ENCODE measurements at places on chromosomes 7 and 10. TPM values are rescaled to one million over a fixed set of nuclear protein-coding genes. Genes with fewer than 3 reads are reported as not detected.

The MUC12 gene
- total RNA-seq: 5.9 TPM

DNA sequence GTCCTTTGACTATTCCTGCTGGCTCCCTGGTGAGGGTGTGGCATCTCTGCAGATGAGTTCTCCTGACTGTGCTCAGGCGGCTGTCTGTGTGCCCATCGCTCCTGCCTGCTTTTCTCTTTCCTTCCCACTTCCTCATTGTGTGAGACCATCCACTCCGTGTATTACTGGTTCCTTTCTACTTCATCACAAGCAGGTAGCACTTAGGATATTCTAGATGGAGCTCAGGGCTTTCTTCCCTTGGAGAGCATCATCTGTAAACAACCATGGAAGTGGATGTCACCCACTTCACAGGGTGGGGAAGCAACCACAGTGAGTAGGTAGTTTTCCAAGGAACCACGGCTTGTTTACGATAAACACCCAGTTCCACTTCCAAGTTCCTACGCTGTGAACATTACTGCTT is 15.7 kb downstream of the DNAJB6 start:
- H3K27me3 ChIP-seq: no peaks in the 10 kb centered on the region
- peaks cover 24% of the 10 kb centered on the region for H3K36me3 ChIP-seq
- no peak for DNase-seq
- H3K4me1 ChIP-seq: no peaks in the 10 kb centered on the region
- no peak overlapping the region for H3K4me3 ChIP-seq

GRCh38 chr7:139844779-139845442 is 15.8 kb downstream of the TBXAS1 start:
- H3K4me1 ChIP-seq: peaks cover 9% of the 10 kb centered on the region
- no peak for DNase-seq
- no peaks in the 10 kb centered on the region for H3K27me3 ChIP-seq
- H3K27ac ChIP-seq: no peak overlapping the region

The IKZF1 gene
- total RNA-seq: 0.44 TPM

GRCh38 chr10:44294726-44295412 is 90.0 kb downstream of the CXCL12 start:
- H3K27ac ChIP-seq: no peak overlapping the region
- H3K27me3 ChIP-seq: peaks cover 16% of the 10 kb centered on the region
- H3K36me3 ChIP-seq: no peaks in the 10 kb centered on the region
- no peak for DNase-seq

DNA sequence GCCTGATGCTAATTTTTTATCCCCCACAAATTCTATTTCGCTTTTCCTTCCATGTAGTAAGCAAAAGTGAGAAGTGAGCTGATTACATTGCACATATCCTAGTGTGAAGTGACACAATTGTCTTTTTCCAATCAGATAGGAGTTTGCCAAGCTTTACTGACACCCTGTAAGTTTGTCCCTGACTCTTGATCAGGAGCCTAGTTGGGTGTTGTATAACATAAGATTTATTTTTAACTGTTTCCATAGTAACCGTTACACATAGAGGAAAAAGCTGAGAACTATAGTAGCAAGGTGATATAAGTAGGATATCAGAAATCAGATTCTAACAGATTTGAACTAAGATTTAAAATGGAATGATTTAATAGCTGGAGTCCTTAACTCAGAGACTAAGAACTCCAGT is 31.2 kb downstream of the EXOC4 start:
- no peak overlapping the region for H3K4me3 ChIP-seq
- peaks cover 17% of the 10 kb centered on the region for H3K36me3 ChIP-seq
- no peaks in the 10 kb centered on the region for H3K4me1 ChIP-seq
- H3K27ac ChIP-seq: no peak overlapping the region

The SPDYE2B gene
- total RNA-seq: not detected

- peak overlapping the region; percentile 79 for H3K27ac ChIP-seq
- H3K4me3 ChIP-seq: peak overlapping the region; percentile 82
- no peaks in the 10 kb centered on the region for H3K4me1 ChIP-seq
- peaks cover 14% of the 10 kb centered on the region for H3K27me3 ChIP-seq
- no peak for DNase-seq
- no peaks in the 10 kb centered on the region for H3K36me3 ChIP-seq
Measured at GRCh38 chr10:91410638-91411371, 661 bp downstream of the HECTD2 start.

DNA sequence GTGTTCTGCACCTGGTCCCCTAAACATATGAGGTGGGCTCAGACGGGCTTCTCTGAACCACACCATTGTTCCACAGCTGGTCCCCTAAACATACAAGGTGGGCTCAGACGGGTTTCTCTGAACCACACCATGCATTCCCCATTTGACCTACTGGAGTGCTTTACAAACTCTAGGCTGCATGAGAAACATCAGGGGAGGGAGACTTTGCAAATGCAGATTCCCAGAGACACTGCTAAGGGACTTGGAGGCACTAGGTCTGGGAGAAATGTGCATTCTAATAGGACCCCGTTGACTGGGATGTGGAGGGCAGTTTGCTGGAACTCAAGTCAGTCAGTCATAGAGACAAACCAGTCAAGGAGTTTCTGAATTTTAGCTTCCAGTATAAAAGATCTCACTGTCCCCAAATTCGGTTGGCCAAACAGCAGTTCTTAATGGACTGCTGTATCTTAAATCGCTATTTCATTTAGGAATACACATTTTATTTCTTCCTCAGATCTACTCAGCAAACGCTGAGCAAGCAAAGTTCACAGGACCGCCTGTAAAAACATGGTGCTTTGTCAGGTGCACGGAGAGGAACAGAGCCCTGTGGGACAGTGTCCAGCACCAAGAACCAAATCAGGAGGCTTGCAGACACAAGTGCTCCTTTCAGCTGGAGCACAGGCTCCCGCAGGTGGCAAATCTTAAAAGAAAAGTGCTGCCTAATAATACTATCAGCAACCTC is 198.8 kb downstream of the SFMBT2 start:
- no peak overlapping the region for H3K27ac ChIP-seq
- H3K36me3 ChIP-seq: no peaks in the 10 kb centered on the region
- no peaks in the 10 kb centered on the region for H3K4me1 ChIP-seq
- no peak for DNase-seq
- no peak overlapping the region for H3K4me3 ChIP-seq

- H3K27ac ChIP-seq: no peak overlapping the region
- H3K4me3 ChIP-seq: no peak overlapping the region
- DNase-seq: no peak
- H3K27me3 ChIP-seq: no peaks in the 10 kb centered on the region
- H3K4me1 ChIP-seq: peaks cover 3% of the 10 kb centered on the region
Measured at GRCh38 chr7:78296644-78297371, 498.2 kb downstream of the PHTF2 start.

The MMD2 gene
- total RNA-seq: not detected

The PON3 gene
- total RNA-seq: not detected

DNA sequence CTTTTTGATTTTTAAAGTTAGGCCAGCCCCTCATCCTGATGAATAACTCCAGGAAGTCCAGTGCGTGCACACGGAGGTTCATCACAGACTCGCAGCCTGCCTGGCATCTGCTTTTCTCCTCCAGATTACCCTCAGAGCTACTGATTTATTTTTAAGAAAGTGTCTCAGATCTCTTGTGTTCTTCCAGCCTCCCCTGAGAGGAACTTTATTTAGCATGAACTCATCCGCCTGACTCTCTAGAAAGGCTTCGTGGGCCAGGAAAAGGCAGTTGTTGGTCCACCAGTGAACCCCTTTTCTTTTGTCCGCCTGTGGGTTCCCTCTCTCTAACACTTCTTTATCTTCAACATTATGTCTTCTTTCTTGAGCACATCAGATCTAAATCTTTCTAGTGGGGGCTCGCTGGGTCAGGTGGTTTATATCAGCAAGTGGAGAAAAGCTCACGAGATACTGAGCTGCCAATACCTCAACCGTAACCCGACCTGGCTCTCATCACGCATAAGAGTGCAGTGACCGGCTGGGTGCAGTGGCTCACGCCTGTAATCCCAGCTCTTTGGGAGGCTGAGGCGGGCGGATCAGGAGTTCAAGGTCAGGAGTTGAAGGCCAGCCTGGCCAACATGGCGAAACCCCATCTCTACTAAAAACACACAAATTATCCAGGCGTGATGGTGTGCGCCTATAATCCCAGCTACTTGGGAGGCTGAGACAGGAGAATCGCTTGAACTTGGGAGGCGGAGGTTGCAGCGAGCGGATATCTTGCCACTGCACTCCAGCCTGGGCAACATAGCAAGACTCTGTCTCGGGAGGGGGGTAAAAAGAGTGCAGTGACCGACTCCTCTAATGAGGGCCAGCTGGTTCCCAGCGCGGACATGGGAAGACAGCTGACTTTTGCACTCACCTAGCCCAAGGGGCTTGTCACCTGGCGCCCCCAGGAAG is 162.3 kb downstream of the CCDC3 start:
- H3K36me3 ChIP-seq: no peaks in the 10 kb centered on the region
- H3K27ac ChIP-seq: no peak overlapping the region
- H3K4me1 ChIP-seq: peaks cover 7% of the 10 kb centered on the region
- H3K4me3 ChIP-seq: no peak overlapping the region

The MYH16 gene
- not detected for total RNA-seq

DNA sequence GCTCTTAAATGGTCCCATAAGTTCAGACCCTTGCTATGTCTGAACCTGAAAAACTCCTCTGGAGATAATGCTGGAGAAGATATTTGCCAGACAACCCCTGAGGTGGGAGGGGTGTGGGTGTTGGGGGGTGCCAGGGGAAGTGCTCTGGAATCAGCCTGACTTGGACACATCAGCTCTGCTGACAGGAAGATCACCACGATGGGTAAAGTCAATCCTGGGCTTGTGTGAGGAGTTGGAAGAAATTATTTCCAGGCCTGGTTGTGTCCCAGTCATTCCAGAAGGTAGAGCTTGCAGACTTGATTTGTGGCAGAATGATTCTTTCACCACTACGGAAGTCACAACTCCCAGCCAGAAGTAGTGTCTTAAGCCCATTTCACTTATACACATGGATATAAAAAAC is 60.3 kb upstream of the UNC5B start:
- H3K36me3 ChIP-seq: no peaks in the 10 kb centered on the region
- no peak for DNase-seq
- no peaks in the 10 kb centered on the region for H3K27me3 ChIP-seq
- H3K4me3 ChIP-seq: no peak overlapping the region
- H3K4me1 ChIP-seq: no peaks in the 10 kb centered on the region
- no peak overlapping the region for H3K27ac ChIP-seq

- H3K4me1 ChIP-seq: peaks cover 12% of the 10 kb centered on the region
- H3K4me3 ChIP-seq: peak overlapping the region; percentile 84
- no peak for DNase-seq
- H3K27me3 ChIP-seq: peaks cover 21% of the 10 kb centered on the region
Measured at GRCh38 chr10:60731134-60731885, 47.0 kb upstream of the CDK1 start.

DNA sequence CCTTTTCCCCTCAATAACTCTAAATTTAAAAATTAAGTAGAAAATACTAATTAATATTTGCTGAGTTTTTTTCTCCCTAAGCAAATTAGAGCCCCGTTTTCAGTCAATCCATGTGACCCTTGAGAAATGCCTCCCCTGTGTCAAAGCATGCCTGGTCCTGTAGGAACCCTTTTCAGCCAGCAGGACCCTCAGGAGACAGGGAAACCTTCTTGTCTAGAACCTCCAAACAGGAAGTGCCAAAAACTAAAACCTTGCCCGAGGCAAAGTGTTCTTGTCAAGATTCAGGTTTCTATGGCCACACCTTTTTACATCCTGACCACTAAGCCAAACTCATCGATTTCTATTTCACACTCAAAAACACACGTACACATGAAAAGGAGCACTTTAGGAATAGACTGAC is 60.1 kb upstream of the NFE2L3 start:
- H3K36me3 ChIP-seq: no peaks in the 10 kb centered on the region
- no peak overlapping the region for H3K4me3 ChIP-seq
- no peak overlapping the region for H3K27ac ChIP-seq
- peak; percentile 59 for DNase-seq

The GPR37 gene
- total RNA-seq: 94.8 TPM

DNA sequence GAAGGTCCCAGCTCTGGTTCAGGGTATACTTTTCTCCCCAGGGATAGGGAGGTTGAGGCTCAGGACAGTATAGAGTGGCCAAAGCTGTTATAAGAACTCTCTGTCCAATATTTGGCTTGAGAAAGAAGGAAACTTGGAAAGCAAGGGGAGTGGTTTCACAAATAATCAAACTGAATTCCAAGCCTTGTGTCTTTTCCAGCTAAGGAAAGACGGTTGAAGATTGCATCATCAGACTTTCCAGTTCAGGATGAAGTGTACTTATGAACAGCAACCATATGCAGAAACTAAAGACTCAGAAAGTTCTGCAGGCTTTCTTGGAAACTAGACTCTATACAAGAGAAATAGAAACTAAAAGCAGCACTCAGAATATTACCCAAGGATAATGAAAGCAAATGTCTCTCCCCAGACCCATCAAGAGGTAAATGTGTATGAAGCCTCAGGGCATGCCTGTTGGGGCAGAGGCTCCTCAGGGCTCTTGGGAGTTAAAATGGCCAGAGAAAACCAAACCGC is 46.4 kb downstream of the RAMP3 start:
- no peaks in the 10 kb centered on the region for H3K36me3 ChIP-seq
- H3K27me3 ChIP-seq: peaks cover 8% of the 10 kb centered on the region
- H3K4me3 ChIP-seq: no peak overlapping the region
- H3K27ac ChIP-seq: no peak overlapping the region
- no peak for DNase-seq
- H3K4me1 ChIP-seq: no peaks in the 10 kb centered on the region

The GJD4 gene
- total RNA-seq: not detected

The CAV2 gene
- total RNA-seq: 5.6 TPM

DNA sequence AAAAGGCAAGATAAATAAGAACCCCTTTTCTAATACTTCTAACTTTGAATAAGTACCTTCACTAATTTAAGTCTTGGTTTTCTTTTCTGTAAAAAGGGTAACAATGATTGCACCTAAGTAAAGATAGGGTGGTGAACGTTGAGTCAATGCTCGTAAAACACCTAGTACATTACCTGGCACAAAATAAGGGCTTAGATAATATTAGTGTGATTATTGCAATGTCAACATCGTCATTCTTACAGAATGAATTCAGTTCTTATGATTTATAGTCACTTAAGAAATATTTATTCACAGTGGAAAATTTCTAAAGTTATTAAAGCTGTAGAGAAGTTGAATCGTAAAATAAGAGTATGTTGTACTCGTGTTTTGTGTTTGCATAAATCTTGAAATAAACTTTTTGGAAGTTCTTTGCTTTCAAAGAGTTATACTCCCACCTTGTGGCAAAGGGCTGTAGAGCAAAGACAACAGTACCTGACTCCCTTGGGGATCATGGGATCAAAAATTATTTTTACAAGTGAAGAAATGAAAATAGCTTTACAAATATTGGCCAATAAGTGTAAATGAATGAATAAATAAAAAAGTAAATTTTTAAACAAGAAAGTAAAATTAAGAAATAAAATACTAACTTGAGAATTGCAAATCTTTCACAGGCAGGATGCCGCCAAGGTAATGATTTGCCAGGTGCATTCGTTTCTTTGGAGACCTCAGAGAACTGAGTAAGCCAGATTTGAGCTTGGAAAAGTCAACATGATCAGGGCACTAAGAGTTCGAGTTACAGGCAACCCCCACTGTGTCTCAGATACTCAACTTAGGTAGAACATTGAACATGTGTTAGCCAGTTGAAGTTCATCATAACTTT is 285.8 kb upstream of the CACNA2D1 start:
- no peak overlapping the region for H3K4me3 ChIP-seq
- H3K36me3 ChIP-seq: no peaks in the 10 kb centered on the region
- H3K27ac ChIP-seq: no peak overlapping the region
- no peaks in the 10 kb centered on the region for H3K27me3 ChIP-seq
- no peaks in the 10 kb centered on the region for H3K4me1 ChIP-seq
- peak; percentile 54 for DNase-seq
